ENCODE measurements at places on chromosomes 2 and 18.

DNA sequence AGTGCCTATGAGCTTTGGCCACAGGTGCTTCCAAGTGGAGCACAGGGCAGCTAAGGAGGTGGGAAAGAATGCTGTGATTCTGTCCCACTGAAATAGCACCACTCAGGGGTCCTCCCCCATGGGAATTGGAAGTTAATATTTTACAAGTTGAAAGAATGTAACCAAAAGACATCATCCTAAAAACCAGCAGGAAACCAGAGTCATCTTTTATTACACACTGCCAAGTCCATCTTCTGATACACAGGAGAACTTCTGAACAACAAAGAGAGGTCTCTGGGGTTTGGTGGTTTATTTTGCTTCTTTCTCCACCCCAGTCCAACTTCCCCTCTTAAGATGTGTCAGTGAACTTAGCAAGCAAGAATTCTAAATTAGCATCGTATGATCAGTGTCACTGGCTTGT lies 47.7 kb downstream of the COLEC12 start:
- no peak for DNase-seq

DNA sequence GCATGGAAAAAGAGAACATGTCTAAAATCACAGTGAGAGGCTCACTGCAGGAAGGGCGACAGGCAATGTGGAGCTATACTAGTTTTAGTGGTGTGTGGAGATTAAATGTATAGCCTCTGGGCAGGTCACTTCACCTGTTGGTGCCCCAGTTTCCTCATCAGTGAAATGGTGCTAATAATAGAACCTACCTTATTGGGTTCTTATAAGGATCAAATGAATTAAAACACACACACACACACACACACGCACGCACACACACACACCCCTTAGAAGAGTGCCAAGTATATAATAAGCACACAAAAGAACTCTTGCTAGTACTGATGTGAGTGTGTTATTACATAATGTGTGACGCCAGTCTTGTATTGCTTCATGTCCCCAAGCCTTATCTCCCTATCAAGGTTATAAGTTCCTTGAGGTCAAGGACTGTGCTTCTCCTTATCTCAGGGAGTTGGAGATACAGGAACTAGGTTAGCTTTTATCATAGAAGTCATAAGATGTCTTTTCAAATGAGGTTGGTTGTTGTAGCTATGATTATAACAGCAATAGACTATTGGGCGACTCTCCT lies 98.0 kb upstream of the CXCR4 start:
- no peak for DNase-seq

DNA sequence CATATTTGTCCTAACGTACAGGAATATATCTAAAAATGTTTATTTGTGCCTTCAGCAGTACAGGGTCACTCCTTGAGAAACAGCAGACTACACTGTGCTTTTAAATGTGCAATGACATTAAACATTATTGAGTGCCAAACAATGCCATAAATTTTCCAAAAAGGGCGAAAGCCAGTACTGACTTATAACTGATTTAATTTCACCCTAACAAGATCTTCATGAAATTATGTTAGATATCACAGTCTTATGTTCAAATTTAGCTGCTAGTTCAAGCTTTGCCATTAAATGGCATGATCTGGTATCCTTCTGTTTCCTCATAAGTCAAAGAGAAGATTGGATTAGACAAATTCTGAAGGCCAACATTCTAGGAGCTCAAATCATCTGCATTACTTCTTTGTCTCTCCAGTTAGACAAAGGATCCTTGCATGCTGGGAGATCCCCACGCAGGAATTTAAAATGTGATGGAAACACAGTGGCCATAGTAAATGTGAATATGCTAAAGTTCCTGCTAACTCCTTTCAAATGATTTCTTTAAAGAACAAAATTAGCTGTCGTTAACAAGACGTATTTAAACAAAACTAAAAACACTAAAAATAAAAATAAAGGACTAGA lies 129.3 kb upstream of the STON1 start:
- no peak for DNase-seq

DNA sequence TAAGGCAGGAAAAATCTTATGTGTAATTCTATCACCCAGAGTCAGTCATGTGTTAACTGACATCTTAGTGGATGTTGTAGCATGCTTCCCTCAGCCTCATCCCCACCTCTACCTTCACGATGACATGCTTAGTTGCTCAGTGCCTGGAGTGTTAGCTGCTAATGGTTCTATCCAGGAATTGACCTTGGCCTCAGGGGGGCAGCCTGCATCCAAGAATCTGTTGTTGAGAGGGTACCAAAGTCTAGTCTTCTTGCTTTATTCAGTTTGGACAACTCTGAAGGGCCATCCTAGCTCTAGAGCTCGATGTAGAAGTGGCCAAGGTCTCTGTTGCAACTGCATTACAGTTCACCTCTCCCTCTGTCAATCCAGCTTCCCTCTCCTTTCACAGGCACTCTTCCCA lies 61.2 kb downstream of the ACYP2 start:
- peak; percentile 39 for DNase-seq

DNA sequence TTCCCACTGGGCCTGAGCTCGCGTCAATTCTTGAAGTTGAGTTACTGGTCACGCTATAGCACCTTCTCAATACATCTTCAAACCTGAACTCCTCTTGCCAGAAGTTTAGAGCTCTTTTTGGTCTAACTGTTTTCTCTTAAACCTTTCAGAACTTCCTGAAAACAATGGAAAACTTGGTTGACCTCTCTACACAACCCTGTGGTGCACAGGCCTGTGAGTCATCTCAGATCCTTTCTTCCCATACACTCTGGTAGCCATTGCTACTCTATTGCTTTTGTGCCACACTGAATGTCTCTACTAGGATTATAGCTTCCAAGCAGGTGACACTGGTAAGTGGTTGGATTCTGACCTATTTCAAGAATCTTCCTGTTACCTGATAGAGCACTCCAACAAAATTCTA lies 321.5 kb upstream of the FSIP2 start:
- no peak for DNase-seq
